ENCODE measurements at places on chromosomes 2 and 18. TPM values are rescaled to one million over a fixed set of nuclear protein-coding genes. Genes with fewer than 3 reads are reported as not detected.

RESP18 gene
- not detected for total RNA-seq

SULT1C2 gene
- total RNA-seq, result 1.0 TPM

ASB18 gene
- 3.1 TPM for total RNA-seq

LCT gene
- total RNA-seq, result not detected

RAX gene
- total RNA-seq, result not detected

KCNE4 gene
- 7.3 TPM for total RNA-seq

CMPK2 gene
- 4.2 TPM for total RNA-seq

LINC00305 gene
- total RNA-seq, result not detected

C2orf15 gene
- not detected for total RNA-seq

PROC gene
- not detected for total RNA-seq

HRH4 gene
- not detected for total RNA-seq

SP140 gene
- total RNA-seq, result 0.52 TPM

CLEC4F gene
- not detected for total RNA-seq

C2orf66 gene
- total RNA-seq, result not detected

ARHGAP28 gene
- 29.7 TPM for total RNA-seq

SPATA3 gene
- total RNA-seq, result not detected

MERTK gene
- 4.2 TPM for total RNA-seq

ITM2C gene
- 84.0 TPM for total RNA-seq

DCDC2C gene
- total RNA-seq, result not detected

PMAIP1 gene
- 13.0 TPM for total RNA-seq

CEP192 gene
- 56.9 TPM for total RNA-seq

KCNJ3 gene
- total RNA-seq, result 4.2 TPM

TP53I3 gene
- total RNA-seq, result 25.1 TPM

NPPC gene
- 5.7 TPM for total RNA-seq

TUBA3D gene
- total RNA-seq, result 1.0 TPM

CIDEA gene
- 2.1 TPM for total RNA-seq

TLX2 gene
- not detected for total RNA-seq

AKAIN1 gene
- not detected for total RNA-seq

BBS5 gene
- 8.4 TPM for total RNA-seq

SLC9A4 gene
- not detected for total RNA-seq

Data from skeletal muscle tissue (tissue), 5 donors.